HFFc6 (cell line): ENCODE measurements at places on chromosomes 6 and 20.
A peak's percentile ranks its signal among the peaks of the same experiment; 100 is the strongest.

GRCh38 chr20:48921883-48922820 is 641 bp downstream of the ARFGEF2 start:
- DNase-seq, result peak; percentile 22

DNA sequence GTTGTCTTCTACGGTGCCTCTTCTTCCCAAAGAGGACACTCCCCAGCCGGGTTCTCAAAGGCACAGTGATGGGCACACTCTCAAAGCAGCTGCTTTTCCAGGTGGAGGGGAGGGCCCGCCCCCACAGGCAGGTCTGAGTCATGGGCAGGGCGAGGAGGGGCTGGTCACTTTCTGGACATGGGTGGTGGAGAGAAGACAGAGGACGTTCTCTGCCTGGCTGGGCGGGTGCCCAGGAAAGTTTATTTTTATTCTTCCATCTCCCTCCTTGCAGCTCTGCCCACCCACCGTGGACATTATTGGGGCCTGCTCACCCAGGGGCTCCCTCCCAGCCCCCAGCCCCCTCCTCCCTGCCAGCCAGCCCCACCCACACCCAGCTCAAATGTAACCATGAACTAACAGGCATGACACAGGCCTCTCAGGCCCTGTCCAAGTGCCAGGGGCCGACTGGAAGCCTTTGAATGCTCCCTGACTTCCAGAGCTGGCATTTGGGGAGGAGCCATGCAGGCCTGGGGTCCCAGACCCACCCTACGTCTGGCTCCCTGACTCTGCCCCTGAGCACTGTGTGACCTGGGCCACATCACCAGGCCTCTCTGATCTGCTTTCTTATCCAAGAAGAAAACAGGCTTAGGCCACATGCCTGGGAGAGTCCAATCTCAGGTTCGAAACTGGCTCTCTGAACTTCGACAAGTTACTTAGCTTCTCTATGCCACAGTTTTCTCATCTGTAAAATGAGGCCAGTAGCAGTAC is 8.0 kb downstream of the TGM2 start:
- no peak for DNase-seq

GRCh38 chr6:25417046-25417605 is 138.0 kb downstream of the CARMIL1 start:
- DNase-seq, result no peak

GRCh38 chr20:58690396-58691135 is 2.0 kb upstream of the NPEPL1 start:
- DNase-seq, result no peak

DNA sequence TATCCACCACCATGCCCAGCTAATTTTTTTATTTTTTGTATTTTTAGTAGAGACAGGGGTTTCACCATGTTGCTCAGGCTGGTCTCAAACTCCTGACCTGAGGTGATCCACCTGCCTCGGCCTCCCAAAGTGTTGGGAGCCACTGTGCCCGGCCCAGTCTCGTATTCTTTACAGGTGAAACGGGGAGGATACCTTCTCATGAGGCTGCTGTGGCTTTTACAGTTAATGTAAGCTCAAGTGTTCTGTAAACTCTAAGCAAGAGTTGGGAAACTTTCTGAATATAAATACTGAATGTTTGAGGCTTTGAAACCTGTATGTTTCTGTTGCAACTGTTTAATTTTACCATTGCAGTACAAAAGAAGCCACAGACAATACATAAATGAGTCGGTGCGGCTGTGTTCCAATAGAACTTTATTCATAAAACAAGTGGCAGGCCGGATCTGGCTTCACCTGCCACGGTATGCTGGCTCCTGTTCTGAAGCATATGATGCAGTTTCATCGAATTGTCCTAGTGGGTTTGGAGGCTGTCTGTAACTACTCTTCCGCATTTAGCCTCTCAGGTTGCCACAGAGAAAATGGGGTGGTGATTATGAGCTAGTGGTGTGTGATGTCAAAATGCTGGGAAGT is 192.5 kb upstream of the ZFP64 start:
- no peak for DNase-seq

- peak; percentile 14 for DNase-seq
Measured at GRCh38 chr6:111603685-111604084, 2.0 kb downstream of the TRAF3IP2 start.

DNA sequence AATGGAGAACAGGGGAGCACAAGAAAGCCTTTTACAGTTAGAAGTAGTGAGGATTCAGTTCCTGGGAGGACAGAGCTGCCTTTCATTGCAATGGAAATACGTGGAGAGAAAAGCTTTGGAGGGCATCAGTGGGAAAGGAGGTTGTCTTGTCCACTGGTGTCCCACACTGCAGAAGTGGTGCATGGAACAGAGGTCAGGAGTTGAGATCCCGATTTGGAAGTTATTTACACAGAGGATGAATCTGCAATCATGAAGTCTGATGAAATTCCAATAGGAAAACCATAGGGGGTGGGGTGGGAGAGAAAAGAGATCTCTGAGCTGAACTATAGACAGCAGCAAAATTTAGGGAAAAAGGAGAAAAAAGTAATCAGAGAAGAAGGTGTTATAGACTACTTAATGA is 33.6 kb downstream of the ADGRG6 start:
- DNase-seq, result no peak

- DNase-seq, result no peak
Measured at GRCh38 chr6:108174371-108175175, 8.8 kb downstream of the NR2E1 start.

DNA sequence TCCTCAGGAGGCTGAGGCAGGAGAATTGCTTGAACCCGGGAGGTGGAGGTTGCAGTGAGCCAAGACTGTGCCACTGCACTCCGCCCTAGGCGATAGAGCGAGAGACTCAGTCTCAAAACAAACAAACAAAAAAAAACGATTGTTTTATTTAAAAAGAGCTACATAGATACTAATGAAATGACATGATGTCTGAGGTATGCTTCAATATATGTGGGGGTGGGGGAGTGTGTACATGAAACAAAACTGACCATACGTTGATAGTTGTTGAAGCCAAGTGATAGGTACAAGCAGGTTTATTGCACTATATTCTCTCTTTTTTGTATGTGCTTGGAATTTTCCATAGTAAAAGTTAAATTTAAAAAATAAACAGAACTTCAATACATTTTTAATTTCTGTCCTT is 240.1 kb downstream of the TFAP2A start:
- DNase-seq, result no peak

- DNase-seq, result peak; percentile 77
Measured at GRCh38 chr6:30322527-30323501, 3.9 kb upstream of the TRIM39 start.

DNA sequence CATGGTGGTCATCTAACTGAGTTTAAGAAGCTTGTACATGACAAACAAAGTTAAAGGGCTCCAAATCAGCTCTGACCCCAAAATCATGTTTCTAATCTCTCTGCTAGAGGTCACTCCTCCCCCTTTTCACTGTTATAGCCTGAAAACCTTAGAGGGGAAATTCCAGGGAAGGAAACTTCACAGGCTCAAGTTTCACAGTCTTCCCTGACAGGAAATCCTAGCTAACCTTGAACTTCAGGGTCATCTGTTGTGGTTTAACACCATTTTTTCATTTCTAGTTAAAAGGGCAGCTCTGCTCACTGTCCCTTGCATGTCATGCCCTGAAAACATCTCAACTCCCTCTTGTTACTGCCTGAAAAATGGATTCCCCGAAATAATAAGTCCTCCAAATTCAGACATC is 104.4 kb upstream of the BMP2 start:
- DNase-seq, result no peak

DNA sequence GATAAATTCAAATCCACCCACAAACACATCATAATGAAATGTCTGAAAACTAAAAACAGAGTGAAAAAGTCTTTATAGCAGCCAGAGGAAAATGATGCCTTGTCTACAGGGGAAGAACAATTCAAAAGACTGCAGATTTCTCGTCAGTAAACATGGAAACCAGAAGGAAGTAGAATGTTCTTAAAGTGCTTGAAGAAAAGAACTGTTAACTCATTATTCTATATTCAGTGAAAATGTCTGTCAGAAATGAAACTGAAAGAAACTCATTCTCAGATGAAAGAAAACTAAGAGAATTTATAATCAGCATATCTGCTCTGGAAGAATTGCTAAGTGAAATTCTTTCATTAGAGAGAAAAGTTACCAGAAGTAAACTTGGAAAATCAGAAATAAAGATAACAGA is 416.1 kb downstream of the TBC1D32 start:
- DNase-seq, result no peak

DNA sequence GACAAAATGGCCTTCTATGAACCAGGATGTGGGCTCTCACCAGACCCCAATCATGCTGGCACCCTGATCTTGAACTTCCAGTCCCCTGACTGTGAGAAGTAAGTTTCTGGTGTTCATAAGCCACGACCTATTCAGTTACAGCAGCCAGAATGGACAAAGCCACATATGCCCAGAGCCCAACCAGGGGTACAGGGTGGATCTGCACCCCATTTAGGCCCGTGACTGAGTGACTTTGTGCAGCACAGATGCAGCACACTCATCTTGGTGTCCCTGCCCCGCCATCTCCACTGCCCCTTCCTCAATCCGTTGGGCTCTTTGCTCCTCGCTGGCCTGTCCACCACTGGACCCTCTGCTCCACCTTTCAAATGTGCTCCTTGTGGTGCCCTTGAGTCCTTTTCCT is 205.6 kb downstream of the QKI start:
- no peak for DNase-seq

GRCh38 chr20:48189181-48189580 is 403.9 kb upstream of the SULF2 start:
- DNase-seq, result no peak

- no peak for DNase-seq
Measured at GRCh38 chr6:18493382-18493891, 106.3 kb downstream of the RNF144B start.

- DNase-seq, result no peak
Measured at GRCh38 chr20:21189761-21190523, 64.1 kb downstream of the KIZ start.
